ENCODE measurements at places on chromosomes 4 and X. TPM values are rescaled to one million over a fixed set of nuclear protein-coding genes. Genes with fewer than 3 reads are reported as not detected.

GRCh38 chr4:54050214-54050904, 14.0 kb downstream of the CHIC2 start:
- H3K4me1 ChIP-seq, result peaks cover 6% of the 10 kb centered on the region
- no peak overlapping the region for H3K27ac ChIP-seq
- H3K4me3 ChIP-seq, result no peak overlapping the region
- DNase-seq, result no peak
- no peaks in the 10 kb centered on the region for H3K27me3 ChIP-seq
- peaks cover 10% of the 10 kb centered on the region for H3K36me3 ChIP-seq

Gene NOX1
- not detected for total RNA-seq

- no peaks in the 10 kb centered on the region for H3K36me3 ChIP-seq
- no peak within 1 kb of the TSS for H3K4me3 ChIP-seq
- peaks cover 17% of the 10 kb centered on the region for H3K27me3 ChIP-seq
Measured at GRCh38 chrX:137565921-137566745, at the start of gene ZIC3. TSS of gene ZIC3 (plus strand) at chrX:137566127. CDS start at chrX:137566692, 565 bp downstream.

Gene CENPI
- total RNA-seq, result 1.2 TPM

GRCh38 chr4:158172261-158173258, at the start of gene GASK1B:
TSS of gene GASK1B (minus strand) at chr4:158173025. CDS start at chr4:158171375, 1,650 bp downstream.
- no peaks in the 10 kb centered on the region for H3K4me1 ChIP-seq
- no peaks in the 10 kb centered on the region for H3K36me3 ChIP-seq
- no peak within 1 kb of the TSS for H3K4me3 ChIP-seq
- no peak within 1 kb of the TSS for H3K27ac ChIP-seq
- DNase-seq, result no peak

Gene NAP1L3
- 1.7 TPM for total RNA-seq

DNA sequence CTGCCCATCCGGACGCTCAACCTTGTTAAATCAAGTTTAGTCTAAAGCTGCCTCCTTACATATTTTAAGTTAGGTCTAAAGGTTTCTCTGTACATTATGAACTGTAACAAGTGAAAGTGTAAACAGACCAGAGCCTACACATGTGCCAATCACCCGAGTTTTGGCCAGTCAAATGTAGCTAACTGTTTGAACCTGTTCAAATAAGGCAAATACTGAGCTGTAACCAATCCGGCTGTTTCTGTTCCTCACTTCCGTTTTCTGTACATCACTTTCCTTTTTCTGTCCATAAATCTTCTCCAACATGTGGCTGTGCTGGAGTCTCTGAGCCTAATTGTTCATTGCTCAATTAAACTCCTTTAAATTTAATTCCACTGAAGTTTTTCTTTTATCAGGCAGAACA, 113.3 kb upstream of the SHISA3 start:
- H3K4me3 ChIP-seq, result no peak overlapping the region
- no peaks in the 10 kb centered on the region for H3K36me3 ChIP-seq
- no peak for DNase-seq
- no peak overlapping the region for H3K27ac ChIP-seq
- no peaks in the 10 kb centered on the region for H3K27me3 ChIP-seq

- H3K27ac ChIP-seq, result peak overlapping the region; percentile 37
- H3K27me3 ChIP-seq, result no peaks in the 10 kb centered on the region
- H3K4me3 ChIP-seq, result no peak overlapping the region
- H3K4me1 ChIP-seq, result peaks cover 21% of the 10 kb centered on the region
- no peaks in the 10 kb centered on the region for H3K36me3 ChIP-seq
- no peak for DNase-seq
Measured at GRCh38 chrX:71637848-71638247, 19.5 kb upstream of the CXCR3 start.

- no peaks in the 10 kb centered on the region for H3K27me3 ChIP-seq
- no peaks in the 10 kb centered on the region for H3K36me3 ChIP-seq
- DNase-seq, result no peak
- H3K4me1 ChIP-seq, result peaks cover 8% of the 10 kb centered on the region
- H3K4me3 ChIP-seq, result no peak overlapping the region
Measured at GRCh38 chrX:68920561-68920960, 91.7 kb downstream of the EFNB1 start.

Gene KLF8
- 6.7 TPM for total RNA-seq

Gene SSX2
- total RNA-seq, result not detected

- no peaks in the 10 kb centered on the region for H3K36me3 ChIP-seq
- no peak overlapping the region for H3K4me3 ChIP-seq
- no peak for DNase-seq
- H3K4me1 ChIP-seq, result no peaks in the 10 kb centered on the region
Measured at GRCh38 chr4:146340798-146341197, 126.5 kb downstream of the REELD1 start.

Gene NSG1
- 1.2 TPM for total RNA-seq

- DNase-seq, result no peak
- H3K36me3 ChIP-seq, result no peaks in the 10 kb centered on the region
- H3K4me1 ChIP-seq, result no peaks in the 10 kb centered on the region
- H3K4me3 ChIP-seq, result no peak overlapping the region
- H3K27ac ChIP-seq, result no peak overlapping the region
- no peaks in the 10 kb centered on the region for H3K27me3 ChIP-seq
Measured at GRCh38 chrX:15043538-15043937, 170.3 kb downstream of the MOSPD2 start.

DNA sequence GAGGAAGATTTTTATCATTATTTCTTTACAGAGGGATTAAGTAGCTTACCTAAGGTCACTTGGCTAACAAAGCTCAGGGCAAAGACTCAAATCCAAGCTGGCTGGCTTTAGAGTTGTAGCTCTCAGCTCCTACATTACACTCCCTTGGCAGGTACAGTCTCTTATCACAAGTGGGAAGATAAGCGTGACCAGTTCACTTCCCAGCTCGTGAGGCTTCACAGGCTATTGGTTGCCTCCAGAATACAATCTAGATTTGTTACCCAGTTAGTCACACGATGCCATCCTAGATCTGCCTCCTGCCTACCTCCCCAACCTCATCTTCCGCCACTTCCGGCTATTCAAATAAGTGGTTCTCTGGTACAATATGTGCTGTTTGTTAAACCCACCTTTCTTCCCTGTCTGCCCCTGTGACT, 3.7 kb downstream of the MMRN1 start:
- H3K27me3 ChIP-seq, result peaks cover 2% of the 10 kb centered on the region
- no peak overlapping the region for H3K4me3 ChIP-seq
- DNase-seq, result no peak
- H3K27ac ChIP-seq, result no peak overlapping the region

- no peaks in the 10 kb centered on the region for H3K4me1 ChIP-seq
- H3K36me3 ChIP-seq, result no peaks in the 10 kb centered on the region
- DNase-seq, result no peak
Measured at GRCh38 chr4:79763486-79764075, 309.4 kb downstream of the ANTXR2 start.

DNA sequence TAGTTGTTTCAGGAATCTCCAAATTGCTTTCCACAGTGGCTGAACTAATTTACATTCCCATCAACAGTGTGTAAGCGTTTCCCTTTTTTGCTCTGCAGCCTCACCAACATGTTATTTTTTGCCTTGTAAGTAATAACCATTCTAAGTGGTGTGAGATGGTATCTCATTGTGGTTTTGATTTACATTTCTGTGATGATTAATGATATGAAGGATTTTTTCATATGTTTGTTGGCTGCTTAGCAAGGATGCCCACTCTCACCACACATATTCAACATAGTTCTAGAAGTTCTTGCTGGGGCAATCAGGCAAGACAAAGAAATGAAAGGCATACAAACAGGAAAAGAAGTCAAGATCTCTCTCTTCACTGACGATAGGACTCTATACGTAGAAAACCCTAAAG, 472.4 kb downstream of the ZNF674 start:
- no peaks in the 10 kb centered on the region for H3K36me3 ChIP-seq
- no peaks in the 10 kb centered on the region for H3K27me3 ChIP-seq
- H3K4me1 ChIP-seq, result no peaks in the 10 kb centered on the region
- no peak for DNase-seq
- H3K4me3 ChIP-seq, result no peak overlapping the region

DNA sequence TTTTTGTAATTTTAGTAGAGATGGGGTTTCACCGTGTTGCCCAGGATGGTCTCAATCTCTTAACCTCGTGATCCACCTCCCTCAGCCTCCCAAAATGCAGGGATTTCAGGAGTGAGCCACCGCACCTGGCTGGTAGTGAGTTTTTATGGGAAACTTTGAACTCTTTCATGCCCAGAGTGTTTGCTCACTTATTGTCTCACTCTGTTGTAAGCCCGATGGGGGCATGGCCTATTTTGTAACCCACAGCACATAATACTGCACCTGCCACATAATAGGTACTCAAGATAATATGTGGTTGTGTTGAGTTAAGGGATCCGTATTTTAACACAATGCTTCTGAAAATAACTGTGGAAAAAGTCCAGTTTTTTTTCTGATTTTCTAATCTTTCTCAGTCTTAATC, 109.6 kb upstream of the GIMD1 start:
- H3K36me3 ChIP-seq, result no peaks in the 10 kb centered on the region
- H3K4me3 ChIP-seq, result no peak overlapping the region
- no peaks in the 10 kb centered on the region for H3K27me3 ChIP-seq
- DNase-seq, result no peak

GRCh38 chr4:17665852-17666251, 51.4 kb downstream of the MED28 start:
- H3K27me3 ChIP-seq, result no peaks in the 10 kb centered on the region
- DNase-seq, result no peak
- peaks cover 6% of the 10 kb centered on the region for H3K4me1 ChIP-seq

DNA sequence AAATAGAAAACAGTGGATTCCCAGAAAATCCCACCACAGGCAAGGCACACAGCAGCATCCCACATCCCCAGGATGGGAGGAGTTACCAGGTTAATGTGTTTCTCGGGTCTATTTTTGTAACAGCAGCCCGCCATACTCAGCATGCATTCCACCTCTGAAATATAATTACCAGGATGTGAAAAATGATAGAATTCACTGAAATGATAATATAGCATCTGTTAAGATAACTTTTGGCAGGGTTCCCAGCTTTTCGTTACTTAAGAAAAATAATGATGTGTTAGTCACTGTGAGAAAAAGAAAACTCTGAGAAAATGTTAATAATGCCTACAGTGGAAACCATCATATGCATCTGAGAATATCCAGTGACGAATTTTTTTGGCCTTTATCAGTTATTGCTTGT, 87.1 kb downstream of the VCX2 start:
- no peaks in the 10 kb centered on the region for H3K36me3 ChIP-seq
- no peak for DNase-seq
- no peaks in the 10 kb centered on the region for H3K27me3 ChIP-seq

GRCh38 chr4:48591372-48591771, 101.3 kb downstream of the ZAR1 start:
- no peak for DNase-seq
- peaks cover 30% of the 10 kb centered on the region for H3K36me3 ChIP-seq
- H3K27ac ChIP-seq, result no peak overlapping the region
- no peaks in the 10 kb centered on the region for H3K27me3 ChIP-seq

- H3K4me1 ChIP-seq, result peaks cover 4% of the 10 kb centered on the region
- H3K27ac ChIP-seq, result no peak overlapping the region
- H3K27me3 ChIP-seq, result peaks cover 16% of the 10 kb centered on the region
- no peaks in the 10 kb centered on the region for H3K36me3 ChIP-seq
- DNase-seq, result no peak
Measured at GRCh38 chr4:153261914-153262313, 57.7 kb downstream of the TRIM2 start.

Gene TBX22
- total RNA-seq, result not detected

GRCh38 chrX:31580227-31580626, 508.4 kb upstream of the FTHL17 start:
- no peaks in the 10 kb centered on the region for H3K27me3 ChIP-seq
- DNase-seq, result no peak
- H3K36me3 ChIP-seq, result no peaks in the 10 kb centered on the region
- H3K4me1 ChIP-seq, result no peaks in the 10 kb centered on the region
- no peak overlapping the region for H3K27ac ChIP-seq

DNA sequence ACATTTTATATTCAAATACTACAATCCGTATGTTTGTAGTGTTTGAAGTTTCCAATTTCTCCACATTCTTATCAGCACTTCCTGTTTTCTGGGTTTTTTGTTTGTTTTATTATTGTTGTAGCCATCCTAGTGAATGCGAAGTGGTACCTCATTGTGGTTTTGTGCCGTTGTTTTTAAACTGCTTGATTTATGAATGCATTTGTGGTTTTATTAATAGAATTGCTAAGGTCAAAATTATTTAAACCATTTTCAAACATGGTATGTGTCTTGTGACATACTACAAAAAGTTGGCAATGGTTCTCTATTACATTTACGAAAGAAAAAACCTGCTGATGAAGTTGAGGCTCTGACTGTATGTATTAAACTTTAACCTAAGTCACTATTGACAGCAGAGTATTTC, 780.0 kb upstream of the MAGEB2 start:
- H3K36me3 ChIP-seq, result no peaks in the 10 kb centered on the region
- no peak overlapping the region for H3K4me3 ChIP-seq
- no peak overlapping the region for H3K27ac ChIP-seq
- H3K4me1 ChIP-seq, result no peaks in the 10 kb centered on the region
- no peak for DNase-seq

- no peaks in the 10 kb centered on the region for H3K36me3 ChIP-seq
- no peak overlapping the region for H3K4me3 ChIP-seq
- DNase-seq, result no peak
- no peaks in the 10 kb centered on the region for H3K4me1 ChIP-seq
- H3K27me3 ChIP-seq, result no peaks in the 10 kb centered on the region
Measured at GRCh38 chrX:117376460-117376859, 740.1 kb downstream of the KLHL13 start.

GRCh38 chr4:76563454-76564122, 128.6 kb downstream of the SHROOM3 start:
- no peak overlapping the region for H3K4me3 ChIP-seq
- DNase-seq, result no peak

DNA sequence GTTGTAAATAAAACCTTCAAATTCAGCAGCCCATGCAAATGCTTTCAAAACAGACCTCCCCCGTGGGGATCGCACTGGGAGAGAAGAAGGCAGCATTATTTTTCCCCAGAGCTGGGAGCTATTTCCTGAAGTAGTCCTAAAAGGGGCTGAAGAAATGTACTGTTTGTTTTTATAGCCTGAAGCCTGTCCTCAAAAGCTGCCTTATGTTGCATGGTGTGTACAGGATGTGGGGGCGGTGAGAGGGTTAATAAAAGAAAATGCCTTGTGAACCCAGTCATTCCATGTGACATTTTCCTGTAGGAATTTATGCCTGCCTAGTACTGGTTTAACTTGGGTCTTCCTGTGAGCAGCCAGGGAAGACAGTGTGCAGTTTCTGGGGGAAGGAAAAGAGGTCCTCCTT, 144.1 kb downstream of the SOWAHB start:
- no peak overlapping the region for H3K4me3 ChIP-seq
- H3K4me1 ChIP-seq, result no peaks in the 10 kb centered on the region
- no peak for DNase-seq

- no peak overlapping the region for H3K4me3 ChIP-seq
- no peak for DNase-seq
- H3K36me3 ChIP-seq, result no peaks in the 10 kb centered on the region
- peaks cover 2% of the 10 kb centered on the region for H3K27me3 ChIP-seq
Measured at GRCh38 chr4:56200275-56200674, 187.0 kb downstream of the AASDH start.

- H3K27me3 ChIP-seq, result no peaks in the 10 kb centered on the region
- H3K4me1 ChIP-seq, result peaks cover 3% of the 10 kb centered on the region
- no peak overlapping the region for H3K27ac ChIP-seq
Measured at GRCh38 chrX:63702556-63702955, 82.5 kb downstream of the ARHGEF9 start.

GRCh38 chr4:120893314-120893713, 29.2 kb downstream of the PRDM5 start:
- no peaks in the 10 kb centered on the region for H3K4me1 ChIP-seq
- H3K27me3 ChIP-seq, result no peaks in the 10 kb centered on the region
- H3K27ac ChIP-seq, result no peak overlapping the region

Measured in natural killer cell (primary cell).